ENCODE measurements at places on chromosomes 4 and X.

GRCh38 chr4:152680988-152681603, 1.3 kb upstream of the TMEM154 start:
- DNase-seq, result no peak

DNA sequence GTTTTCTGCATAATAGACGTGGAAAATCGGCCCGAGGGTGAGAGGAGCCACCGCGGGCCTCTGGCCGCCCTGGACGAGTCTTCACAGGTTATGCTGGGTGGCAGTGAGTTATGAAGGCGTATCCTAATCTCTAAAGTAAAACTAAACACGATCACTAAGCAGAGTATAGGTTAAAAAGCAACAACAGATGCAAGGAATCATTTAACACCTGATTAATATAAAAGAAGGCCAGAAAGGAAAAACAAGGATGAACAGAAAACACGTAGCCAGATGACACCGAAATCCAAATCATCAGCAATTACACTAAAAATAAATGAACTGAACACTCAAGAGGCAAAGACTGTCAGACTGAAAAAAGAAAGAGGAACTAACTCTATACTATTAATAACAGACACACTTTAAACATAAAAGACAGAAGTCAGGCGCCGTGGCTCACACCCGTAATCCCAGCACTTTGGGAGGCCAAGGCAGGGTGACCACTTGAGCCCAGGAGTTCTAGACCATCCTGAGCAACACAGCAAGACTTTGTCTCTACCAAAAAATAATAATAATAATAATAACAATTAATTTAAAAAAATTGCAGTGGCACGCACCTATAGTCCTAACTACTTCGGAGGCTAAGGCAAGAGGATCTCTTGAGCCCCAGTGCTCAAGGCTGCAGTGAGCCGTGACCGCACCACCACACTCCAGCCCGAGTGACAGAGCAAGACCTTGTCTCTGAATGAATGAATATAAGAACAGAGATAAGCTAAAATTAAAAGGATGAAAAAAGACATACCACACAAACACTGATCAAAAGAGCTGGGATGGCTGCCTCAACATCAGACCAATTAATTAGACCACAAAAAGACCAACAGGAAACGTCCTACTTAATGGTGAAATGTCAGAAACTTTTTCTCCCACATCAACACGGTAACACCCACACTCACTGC, 30.0 kb downstream of the CTBP1 start:
- no peak for DNase-seq

GRCh38 chrX:34300871-34301270, 168.8 kb upstream of the FAM47A start:
- no peak for DNase-seq

- DNase-seq, result no peak
Measured at GRCh38 chrX:154774622-154775021, 12.0 kb downstream of the DKC1 start.

DNA sequence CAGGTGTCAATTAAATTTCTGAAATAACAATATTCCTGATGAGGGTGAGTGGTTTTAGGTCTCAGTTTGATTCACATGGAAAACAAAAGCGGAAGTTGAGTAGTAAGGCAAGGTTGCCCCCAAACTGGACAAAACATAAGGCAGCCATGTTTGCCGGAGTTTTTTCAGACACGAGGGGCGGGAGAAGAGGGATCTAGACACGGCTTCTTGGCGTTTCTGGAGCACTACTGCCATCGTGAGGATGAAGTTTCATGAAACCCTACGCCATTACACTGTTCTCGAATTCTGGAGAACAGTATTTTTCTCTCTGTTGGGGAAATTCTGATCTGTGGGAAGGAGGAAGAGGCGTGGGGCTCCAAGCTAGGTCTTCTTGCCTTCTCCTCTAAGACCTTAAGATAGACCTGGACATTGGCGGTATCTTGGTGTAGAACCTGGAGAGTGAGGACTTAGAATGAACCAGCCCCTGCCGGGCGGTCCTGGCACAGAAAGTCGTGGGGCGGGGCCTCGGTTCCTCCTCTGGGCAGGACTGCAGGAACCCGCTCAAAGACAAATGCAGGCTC, 160.3 kb downstream of the OR13H1 start:
- no peak for DNase-seq

- DNase-seq, result no peak
Measured at GRCh38 chr4:32145987-32146386, 1425.8 kb downstream of the PCDH7 start.

GRCh38 chr4:139042981-139043460, 27.4 kb downstream of the NOCT start:
- no peak for DNase-seq

DNA sequence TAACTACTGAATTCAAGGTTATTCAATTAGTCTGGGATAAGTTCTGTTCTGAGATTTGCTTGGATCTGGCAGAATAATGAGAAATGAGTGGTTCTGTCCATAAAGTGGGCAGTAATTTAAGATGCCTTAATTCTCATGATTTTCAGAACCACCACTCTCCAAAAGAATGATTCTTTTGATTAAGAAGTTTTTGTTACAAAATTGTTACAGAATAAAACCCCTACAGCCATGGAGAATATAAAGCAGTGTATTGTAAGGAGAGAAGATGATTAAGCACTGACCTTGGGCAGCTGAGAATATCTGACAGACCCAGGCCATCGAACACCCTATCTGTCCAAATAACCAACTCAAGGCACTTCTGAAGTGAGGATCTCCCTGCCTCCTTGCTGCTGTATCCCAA, 12.4 kb downstream of the AMELX start:
- DNase-seq, result no peak

DNA sequence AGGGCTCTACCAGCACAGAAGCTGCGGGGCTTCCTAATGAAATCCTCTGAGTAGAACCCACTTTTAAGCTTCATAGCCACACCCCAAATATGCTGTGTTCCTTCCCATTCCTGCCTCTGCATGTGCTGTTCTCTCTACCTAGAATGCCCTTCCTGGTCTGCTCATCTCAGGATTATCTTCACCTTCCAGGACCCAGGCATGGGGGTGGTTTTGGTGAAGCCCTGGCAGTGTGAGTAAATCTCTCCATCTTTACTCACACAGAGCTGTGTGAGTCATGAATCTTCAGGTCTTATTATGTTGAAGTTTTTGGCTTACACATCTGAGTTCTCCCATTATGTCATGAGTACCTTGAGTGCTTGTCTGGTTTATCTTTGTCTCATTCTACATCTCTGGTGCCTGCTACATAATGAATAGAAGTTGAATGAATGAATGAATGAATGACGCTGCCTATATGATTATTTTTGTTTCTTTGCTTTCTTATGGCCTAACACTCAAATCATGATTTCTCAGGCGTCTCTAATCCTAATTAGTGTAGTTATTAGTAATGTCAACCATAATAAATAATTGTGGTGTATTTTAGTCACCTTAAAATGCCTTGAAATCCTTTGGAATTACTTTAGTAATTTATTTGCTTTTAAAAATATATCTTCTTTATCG, 41.9 kb downstream of the HADH start:
- no peak for DNase-seq

GRCh38 chr4:79662651-79663050, 254.6 kb upstream of the GK2 start:
- no peak for DNase-seq

DNA sequence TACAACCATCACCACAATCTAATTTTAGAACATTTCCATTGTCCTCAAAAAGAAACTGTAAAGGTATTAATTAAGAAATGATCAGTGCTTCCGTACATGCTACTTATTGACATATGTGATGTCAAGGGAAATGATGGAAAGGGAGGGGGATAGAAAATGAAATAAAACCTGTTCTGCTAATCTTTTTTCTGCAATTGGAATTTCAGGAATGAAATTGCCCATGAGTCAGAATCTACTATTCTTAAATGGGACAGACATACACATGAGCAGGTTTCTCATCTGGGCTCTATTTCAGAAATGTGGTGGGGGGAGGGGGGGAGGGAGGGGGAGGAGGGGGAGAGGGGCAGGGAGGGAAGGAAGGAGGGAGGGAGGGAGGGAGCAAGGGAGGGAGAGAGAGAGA, 91.0 kb downstream of the SHROOM4 start:
- no peak for DNase-seq

DNA sequence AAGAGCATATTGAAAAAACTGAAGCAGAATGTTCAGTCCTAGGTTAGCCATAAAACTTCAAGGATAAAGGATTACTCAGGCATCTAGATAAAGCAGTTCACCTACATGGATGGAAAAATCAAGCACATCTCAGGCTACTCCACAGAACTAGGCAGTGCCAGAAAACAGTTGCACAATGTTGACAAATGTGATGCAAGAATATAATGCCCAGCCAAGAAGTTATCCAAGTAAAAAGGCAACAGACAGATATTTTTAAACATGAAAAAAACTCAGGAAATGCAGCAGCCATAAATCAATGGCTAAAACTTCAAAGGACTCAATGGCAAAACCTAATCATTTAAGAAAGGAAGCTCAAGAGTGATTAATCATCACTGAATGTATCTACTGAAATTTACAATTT, 456.0 kb upstream of the FAM241A start:
- DNase-seq, result no peak

DNA sequence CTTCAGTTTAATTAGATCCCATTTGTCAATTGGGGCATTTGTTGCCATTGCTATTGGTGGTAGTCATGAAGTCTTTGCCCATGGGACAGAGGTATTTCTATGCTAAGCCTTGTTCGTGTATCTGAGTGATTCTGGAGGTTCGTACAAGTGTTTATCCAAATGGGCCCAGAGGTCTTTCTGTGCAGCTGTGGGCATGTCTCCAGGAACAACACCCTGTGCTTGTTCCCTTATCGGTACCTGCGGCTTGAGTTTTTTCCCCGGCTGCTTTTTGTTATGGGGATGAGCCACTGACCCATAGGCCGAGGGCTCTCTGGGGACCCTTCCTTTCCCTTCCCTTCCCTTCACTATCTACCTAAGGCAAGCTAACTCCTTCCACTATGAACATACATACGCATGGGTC, 81.4 kb upstream of the WDR1 start:
- DNase-seq, result no peak

GRCh38 chrX:149131774-149132173, 373.3 kb downstream of the IDS start:
- no peak for DNase-seq

- no peak for DNase-seq
Measured at GRCh38 chrX:106363214-106363613, 195.1 kb downstream of the PWWP3B start.

DNA sequence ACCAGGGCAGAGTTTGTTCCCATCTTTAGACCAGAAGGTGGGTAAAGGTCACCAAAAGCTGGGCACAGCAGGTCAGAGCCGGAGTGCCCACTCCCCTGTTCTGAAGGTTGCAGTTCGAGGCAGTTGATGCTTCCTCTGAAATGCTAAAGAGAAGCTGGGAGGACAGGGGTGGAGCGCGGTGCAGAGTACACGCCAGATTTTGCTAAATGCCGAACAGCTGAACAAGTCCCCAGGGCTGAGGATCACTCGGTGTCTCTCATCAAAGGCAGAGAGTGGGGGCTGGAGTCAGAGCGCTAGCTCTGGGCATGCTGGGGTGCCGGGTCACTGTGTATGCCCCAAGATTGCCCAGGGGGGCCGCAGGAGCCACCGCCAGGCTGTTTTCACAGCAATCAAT, 197.0 kb downstream of the BCOR start:
- DNase-seq, result no peak

DNA sequence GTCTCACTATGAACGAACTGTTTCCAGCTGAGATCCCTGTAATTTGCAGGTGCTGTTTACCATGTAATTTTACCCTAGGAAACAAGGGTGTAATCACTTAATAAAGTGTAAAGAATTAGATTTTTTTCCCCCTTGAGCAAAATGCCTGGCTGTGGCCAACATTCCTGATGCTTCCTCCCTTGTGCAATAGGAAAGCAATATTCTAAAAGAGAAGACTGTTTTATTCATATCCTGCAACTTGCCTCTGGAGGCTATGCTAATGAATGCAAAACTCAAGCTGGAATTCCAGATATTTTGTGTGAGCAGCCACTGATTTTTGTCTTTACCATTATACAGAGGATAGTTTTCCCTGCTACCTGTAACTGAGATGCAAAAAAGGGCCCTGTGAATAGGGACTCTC, 98.0 kb downstream of the AWAT2 start:
- no peak for DNase-seq

DNA sequence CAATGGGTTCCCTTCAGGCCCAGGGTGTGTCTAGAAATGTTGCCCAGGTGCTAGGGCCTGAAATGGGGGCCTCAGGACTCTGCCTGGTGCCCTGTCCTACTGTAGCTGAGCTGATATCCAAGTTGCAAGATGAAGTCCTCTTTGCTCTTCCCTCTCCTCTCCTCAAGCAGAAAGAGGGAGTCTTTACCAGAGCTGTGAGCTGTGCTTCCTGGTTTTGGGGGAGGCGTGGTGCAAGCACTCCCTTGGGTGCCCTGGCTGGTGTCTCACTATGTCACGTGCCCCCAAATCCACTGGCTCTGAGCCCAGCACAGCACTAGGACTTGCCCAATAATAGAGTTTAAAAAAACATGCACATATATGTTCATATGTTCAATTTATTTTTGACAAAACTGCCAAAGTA, 29.3 kb upstream of the CT47A1 start:
- no peak for DNase-seq

GRCh38 chr4:185395238-185395955, at the start of gene LRP2BP:
TSS of gene LRP2BP (minus strand) at chr4:185395924. CDS start at chr4:185378186, 17,738 bp downstream.
- no peak for DNase-seq

- no peak for DNase-seq
Measured at GRCh38 chr4:102824398-102824797, 3.0 kb downstream of the UBE2D3 start.

- DNase-seq, result no peak
Measured at GRCh38 chr4:100299046-100299840, 109.0 kb upstream of the DDIT4L start.

- DNase-seq, result no peak
Measured at GRCh38 chr4:113383111-113383785, 333.8 kb downstream of the ANK2 start.

GRCh38 chr4:41002309-41002708, 212.0 kb downstream of the APBB2 start:
- DNase-seq, result no peak

DNA sequence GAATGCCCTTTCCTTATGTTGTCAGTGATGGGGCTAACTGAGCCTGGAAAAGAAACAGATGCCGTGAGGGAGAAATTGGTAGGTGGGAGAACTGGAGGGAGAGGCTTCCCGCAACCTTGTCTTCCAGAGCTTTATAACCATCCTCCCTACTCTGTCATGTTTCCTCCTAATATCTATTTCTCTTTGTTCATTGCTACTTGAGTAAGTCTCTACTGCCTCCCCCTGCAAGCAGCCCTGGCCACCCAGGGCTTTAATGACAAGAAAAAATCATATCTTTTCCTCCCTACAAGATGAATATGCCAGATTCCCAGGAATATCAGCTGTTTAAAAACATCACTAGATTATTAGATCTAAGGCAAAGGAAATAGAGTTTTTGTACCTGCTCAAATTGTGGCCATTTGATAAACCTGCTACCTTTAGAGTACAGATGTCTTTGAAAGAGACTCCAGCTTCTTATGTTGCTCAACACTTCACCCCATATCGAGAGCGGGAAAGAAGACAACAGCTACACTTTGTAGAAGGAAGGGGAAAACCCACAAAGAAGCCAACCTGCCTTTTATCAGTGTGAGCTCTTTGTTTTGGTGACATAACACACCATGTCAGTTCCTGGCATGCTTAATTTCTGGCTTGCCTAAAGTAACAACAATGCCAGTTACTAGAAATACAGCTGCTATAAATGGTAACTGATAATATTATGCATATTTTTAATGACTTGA, 186.6 kb upstream of the LEF1 start:
- no peak for DNase-seq

Measured in stimulated activated CD8-positive, alpha-beta memory T cell treated with anti-CD3 and anti-CD28 coated beads, Interleukin-4, amount 100 ng/mL, for 1 hour (primary cell).